ENCODE measurements at places on chromosomes 7 and 10.

GRCh38 chr10:119136084-119136483 lies 29.4 kb downstream of the SFXN4 start:
- no peak for DNase-seq

GRCh38 chr7:105765846-105766245 lies 110.6 kb downstream of the ATXN7L1 start:
- no peak for DNase-seq

- no peak for DNase-seq
Observed at GRCh38 chr7:84042110-84042539, 152.5 kb downstream of the SEMA3A start.

GRCh38 chr10:789831-790701 lies 100.6 kb upstream of the DIP2C start:
- DNase-seq: no peak

GRCh38 chr7:28433039-28433438 lies 20.7 kb downstream of the CREB5 start:
- DNase-seq: no peak

GRCh38 chr7:7582596-7582995 lies 15.9 kb downstream of the MIOS start:
- no peak for DNase-seq
